Dermis blood vessel endothelial cell (primary cell): ENCODE measurements at places on chromosomes 2 and 18. TPM values are rescaled to one million over a fixed set of nuclear protein-coding genes. Genes with fewer than 3 reads are reported as not detected.

The PXDN gene
- 563 and 762 TPM in 2 replicates for total RNA-seq

The EML6 gene
- 0.17 and 1.1 TPM in 2 replicates for total RNA-seq

The SERPINB3 gene
- 0.17 TPM in 1 of 2 replicates, not detected in the other for total RNA-seq

The FOSL2 gene
- 58.4 and 59.1 TPM in 2 replicates for total RNA-seq

The NAT8 gene
- total RNA-seq: not detected in 2 replicates

The COL3A1 gene
- total RNA-seq: 4.2 and 10.9 TPM in 2 replicates

- no peak for DNase-seq
Observed at GRCh38 chr2:43196768-43197587, 29.4 kb downstream of the ZFP36L2 start.

DNA sequence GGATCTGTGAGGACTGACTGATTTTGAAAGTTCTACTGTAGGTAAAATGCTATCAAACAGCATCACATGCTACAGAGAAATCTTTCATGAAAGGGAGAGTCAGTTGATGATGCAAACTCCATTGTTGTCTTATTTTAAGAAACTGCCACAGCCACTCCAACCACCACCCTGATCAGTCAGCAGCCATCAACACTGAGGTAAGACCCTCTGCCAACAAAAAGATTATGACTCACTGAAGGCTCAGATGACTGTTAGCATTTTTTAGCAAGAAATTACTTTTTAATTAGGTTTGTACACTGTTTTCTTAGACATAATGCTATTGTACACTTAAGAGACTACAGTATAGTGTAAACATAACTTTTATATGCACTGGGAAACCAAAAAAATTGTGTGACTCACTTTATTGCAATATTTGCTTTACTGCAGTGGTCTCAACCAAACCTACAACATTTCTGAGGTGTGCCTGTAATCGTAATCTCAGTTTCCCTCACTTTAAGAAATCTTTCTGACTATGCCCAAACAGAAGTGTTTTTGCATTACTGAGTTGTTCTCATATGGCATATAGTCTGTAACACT is 42.8 kb downstream of the METTL8 start:
- DNase-seq: peak; percentile 88

DNA sequence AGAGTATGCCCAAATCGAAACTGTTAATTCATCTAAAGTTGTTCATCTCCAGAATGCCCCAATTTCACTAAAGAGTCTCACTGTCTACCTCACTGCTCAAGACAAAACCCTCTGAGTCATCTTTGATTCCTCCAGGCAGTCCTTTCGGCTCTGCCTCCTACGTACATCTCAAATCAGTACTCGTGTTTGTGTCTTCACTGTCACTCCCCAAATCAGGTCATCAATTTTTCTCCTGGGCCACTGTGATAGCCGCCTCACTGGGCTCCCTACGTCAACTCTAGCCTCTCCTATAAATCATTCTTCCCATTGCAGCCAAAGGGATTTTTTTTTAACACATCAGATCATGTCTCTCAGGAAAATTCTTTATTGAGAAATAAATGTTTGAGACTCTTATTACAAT is 42.1 kb upstream of the TTC39C start:
- DNase-seq: no peak
